CD4-positive, alpha-beta memory T cell (primary cell): ENCODE measurements at places on chromosomes 5 and 9. TPM values are rescaled to one million over a fixed set of nuclear protein-coding genes. Genes with fewer than 3 reads are reported as not detected.

CEL gene
- not detected for polyA plus RNA-seq

LRSAM1 gene
- polyA plus RNA-seq = 9.2 TPM

UBE2QL1 gene
- polyA plus RNA-seq = not detected

NTRK2 gene
- polyA plus RNA-seq = 0.18 TPM
